ENCODE measurements at places on chromosomes 3 and 15. TPM values are rescaled to one million over a fixed set of nuclear protein-coding genes. Genes with fewer than 3 reads are reported as not detected.

DNA sequence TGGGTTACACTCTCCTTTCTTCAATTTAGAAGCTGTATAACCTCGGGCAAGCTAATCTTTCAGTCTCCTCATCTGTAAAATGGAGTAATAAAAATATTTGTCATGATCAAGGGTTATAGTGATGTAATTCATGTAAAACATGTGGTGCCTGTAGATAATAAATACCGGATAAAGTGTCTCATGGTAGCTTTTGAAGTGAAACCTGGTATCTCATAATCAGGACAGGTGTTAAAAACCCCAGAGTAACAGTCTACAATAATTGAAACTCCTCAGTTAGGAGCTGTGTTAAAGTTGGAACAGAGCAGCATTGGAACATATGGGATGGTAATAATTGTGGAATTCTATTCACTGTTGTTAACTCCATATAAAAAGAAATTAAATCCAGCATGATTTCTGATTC lies 884 bp upstream of the KNL1 start:
- no peak for DNase-seq

- DNase-seq: no peak
Measured at GRCh38 chr15:35618260-35619188, 72.6 kb upstream of the DPH6 start.

DNA sequence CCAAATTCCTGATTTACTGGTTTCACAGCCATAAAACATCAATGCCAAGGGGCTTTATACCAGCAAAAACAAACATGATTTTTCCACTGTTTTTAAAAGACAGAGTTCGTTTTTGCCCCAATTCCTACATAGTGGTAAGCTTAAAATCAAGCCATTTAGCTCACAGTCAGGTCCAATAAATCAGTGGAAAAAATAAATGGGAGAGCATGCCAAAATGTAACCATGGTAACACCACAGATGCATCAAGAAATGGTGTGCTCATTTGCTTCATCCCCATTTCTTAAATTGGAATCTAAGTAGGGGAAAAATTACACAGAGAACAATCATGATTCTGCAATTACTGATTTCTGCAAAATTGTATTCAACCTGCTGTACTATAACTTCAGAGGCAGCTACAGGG lies 418.8 kb downstream of the MAGI1 start:
- no peak for DNase-seq

The TCF12 gene
- total RNA-seq: 84.6 TPM

The CLDN1 gene
- total RNA-seq: 305 TPM

GRCh38 chr3:177753451-177754155 lies 556.3 kb upstream of the TBL1XR1 start:
- DNase-seq: no peak

DNA sequence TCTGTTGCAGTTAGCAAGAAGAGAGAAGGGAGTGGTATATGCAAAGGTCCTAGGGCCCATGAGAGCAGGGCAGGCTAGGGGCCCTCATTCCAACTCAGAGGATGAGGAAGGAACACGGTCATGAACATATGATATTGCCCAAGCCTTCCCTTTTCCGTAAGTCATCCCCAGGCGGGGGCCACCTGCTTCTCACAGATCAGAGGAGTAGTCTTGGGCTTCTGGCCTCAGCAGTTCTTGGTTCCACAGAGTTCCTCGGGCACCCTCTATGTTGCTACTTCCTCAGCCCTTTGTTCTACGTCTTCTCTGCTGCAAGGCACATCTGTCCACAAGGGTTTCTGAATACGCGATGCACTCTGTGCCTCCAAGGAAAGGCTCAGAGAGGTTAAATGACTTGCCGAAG lies 25.3 kb downstream of the EPHB3 start:
- no peak for DNase-seq

- DNase-seq: no peak
Measured at GRCh38 chr3:13272831-13273603, 147.1 kb downstream of the NUP210 start.

The UBE3A gene
- 46.3 TPM for total RNA-seq

DNA sequence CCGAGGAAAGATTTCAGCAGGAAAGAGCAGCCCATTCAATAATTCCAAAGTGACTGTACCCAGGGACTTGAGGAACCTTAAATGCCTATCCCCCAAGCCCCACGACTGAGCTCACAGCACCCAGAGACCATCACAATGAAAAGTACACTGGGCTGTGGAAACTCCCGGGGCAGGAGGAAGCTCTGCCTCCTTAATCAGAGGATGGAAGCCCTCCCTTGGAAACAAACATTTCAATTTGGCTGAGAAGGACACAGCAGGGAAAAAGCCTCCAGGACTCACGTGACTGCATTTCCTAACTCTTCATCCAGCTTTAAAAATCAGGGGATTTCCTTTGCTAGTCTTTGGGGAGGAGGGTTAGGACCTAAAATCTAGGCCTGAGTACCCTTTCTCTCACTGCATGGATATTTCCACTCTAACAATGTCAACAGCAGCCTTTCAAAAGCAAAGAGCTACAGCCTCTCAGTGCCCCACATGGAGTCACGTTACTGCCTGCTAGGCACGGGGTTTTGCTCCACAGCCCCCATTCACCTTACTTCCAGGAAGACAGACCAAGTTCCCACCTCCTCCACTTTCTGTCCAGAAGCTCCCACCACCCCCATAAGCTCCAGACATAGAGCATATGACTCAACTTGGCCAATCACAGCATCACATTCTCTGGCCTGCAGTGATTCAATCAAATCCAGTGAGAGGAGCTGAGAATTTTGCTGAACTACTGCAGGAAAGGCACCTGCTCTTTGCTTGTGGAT lies 68.9 kb upstream of the WNT5A start:
- no peak for DNase-seq

The CYP1A2 gene
- not detected for total RNA-seq

DNA sequence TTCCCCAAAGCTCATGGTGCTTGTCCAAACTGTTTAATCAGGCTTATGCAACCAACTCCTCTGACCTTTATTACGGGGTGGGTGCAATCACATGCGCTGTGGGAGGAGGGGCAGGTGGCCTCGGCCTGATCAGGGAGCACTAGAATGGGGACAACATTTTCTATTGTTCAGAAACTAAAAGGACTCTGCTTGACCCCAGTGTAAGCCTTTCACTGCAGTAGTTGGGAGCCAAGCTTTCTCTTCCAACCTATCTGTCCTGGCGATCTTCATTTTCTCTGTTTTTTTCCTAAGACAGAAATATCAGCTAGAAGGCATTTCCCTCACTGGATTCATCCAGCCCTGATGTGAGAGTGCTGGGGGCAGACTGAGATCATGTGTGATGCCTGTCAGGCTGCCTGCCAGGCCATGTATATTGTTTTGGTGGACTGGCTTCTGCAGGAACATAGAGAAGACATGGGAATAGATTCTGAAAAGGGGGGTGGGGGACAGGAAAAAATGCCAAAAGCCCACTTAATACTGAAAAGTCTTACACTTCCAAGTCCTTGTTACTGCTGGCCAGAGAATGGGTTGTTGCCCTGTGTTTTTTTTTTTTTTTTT lies 627.0 kb upstream of the TBL1XR1 start:
- DNase-seq: no peak

The HCN4 gene
- 1.4 TPM for total RNA-seq
